ENCODE measurements at places on chromosomes 13 and 19.

GRCh38 chr13:110263888-110264287 lies 43.1 kb downstream of the COL4A1 start:
- DNase-seq: no peak

GRCh38 chr13:112876305-112877000 lies 92.6 kb upstream of the MCF2L start:
- DNase-seq: peak; percentile 46

- DNase-seq: no peak
These were observed 15.1 kb downstream of the HPN start for GRCh38 chr19:35056513-35057063.

DNA sequence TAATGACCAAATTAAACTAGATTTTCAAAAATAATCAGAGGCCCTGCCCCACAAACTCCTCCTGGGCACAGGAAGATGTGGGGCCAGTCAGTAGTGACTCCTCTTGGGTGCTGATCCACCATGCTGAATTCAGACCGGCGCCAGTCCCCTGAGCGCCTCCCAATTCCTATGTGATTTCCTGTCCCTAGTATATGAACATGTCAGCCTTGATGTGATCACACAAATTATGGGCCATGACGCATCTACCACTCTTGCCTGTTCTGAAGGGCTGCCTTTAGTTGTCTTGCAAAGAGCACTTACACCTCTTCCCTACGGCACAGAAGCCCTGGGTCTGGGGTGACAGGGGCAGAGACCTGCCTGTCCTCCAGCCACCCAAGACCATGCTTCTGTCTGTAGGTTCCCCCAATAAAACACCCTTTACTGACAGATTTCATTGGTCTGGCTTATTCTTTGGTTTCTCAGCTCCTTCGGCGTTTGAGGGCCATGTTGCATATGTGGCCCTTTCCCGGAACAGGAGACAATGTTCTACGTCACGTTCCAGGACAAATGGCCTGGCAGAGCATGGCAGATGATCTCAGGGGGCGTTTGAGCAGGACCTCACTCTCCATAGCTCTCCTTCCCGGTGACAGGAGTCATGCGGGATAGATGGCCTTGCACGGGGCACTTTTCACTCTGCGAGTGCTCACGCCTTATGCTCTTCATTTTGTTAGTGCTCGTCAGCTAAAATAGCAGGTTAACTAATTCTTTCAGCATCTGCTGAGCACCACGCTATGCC lies 5.6 kb upstream of the ATP11A start:
- DNase-seq: peak; percentile 24

- peak; percentile 93 for DNase-seq
These were observed 61.2 kb downstream of the MLLT1 start for GRCh38 chr19:6218491-6219146.

DNA sequence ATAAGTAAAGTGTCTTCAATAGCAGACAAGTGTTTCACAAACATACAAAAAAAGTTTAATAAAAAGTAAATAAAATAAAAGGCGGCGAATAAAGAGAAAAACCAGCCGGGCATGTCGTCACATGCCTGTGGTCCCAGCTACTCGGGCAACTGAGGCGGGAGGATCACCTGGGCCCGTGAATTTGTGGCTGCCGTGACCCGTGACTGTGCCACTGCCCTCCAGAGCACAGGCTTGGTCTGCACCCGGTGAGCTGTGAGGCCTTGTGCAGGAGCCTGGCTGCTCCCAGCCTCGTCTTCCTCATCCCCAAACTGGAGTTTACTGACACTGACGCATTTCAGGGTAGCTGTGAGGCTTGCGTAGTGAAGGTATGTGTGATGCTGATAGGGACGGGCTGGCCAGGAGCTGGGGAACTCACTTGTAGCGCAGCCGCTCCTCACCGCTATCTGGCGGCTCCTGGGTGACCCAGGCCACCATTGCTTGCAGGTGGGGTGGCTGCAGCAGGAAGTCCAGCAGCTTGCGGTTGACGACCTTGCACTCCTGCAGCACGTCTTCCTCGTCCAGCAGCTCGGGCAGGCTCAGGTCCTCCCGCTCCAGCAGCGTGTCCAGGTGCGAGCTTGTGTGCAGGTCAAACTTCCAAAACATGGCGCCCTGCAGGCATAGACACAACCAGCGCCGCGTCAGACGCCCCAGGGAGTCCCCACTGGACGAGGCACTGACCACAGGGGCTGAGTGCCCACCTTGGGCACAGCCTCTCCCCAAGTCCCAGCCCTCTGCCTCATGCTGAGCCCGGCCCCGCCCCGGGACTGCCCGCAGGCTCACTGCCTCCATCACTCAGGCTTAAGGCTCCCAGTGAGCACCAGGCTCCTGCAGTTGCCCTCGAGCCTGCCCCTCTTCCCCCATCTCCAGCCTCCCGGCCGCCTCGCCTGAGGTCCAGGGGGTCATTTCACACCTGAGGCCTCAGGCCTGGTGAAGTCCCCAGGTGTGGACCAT lies 12.1 kb downstream of the PPP6R1 start:
- DNase-seq: no peak

GRCh38 chr13:30108913-30109237 lies 198.5 kb downstream of the KATNAL1 start:
- DNase-seq: no peak

DNA sequence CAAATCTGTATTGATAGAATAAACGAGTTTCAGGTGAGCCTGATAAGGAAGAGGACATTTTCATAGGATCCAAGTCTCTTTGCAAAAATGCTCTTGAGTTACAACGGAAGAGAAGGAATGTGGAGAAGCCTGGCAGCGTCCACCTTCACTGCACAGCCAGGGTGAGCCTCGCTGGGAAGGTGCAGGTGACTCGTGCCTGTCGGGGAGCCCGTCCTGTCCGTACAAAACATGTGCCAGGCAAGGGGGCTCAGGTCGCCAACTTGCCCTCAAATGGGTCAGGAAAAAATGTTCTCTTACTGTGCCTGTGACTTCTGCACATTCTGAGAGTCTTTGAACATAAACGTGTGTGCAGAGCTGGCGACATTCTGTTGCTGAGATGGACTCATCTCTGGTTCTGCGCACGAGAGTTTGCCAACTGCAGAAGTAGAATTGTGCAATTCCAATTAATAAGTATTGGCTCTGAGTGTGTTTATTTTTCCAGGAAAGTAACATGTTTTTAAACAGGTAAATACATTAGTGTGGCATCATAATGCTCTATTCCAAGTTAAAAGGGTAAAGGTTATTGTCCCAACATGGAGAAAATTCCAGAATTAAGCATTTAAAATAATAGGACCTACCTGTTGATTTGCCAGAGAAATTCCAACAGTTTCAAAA lies 28.6 kb downstream of the NAXD start:
- no peak for DNase-seq

DNA sequence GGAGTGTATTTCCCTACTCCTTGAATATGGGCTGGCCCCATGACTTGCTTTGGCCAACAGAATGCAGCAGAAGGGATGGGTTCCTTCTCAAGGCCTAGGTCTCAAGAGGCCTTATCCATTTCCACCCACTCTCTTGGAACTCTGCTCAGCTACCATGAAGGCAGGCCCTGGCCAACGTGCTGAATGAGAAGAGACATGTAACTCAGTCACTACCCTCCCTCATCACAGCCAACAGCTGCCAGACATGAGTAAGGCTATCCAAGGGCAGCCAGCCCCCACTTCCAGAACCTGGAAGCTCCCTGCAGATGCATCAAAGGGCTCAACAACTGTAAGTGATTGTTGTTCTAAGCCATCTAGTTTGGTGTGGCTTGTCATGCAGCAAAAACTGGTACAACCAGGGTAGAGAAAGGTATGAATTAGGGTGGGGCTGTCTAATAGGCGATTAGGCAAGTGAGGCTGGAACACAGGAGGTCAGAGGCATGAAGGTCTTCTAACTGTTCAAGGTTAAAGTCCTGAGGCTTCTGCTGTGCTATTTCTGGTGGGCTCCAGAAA lies 1.4 kb upstream of the RASL11A start:
- DNase-seq: no peak

DNA sequence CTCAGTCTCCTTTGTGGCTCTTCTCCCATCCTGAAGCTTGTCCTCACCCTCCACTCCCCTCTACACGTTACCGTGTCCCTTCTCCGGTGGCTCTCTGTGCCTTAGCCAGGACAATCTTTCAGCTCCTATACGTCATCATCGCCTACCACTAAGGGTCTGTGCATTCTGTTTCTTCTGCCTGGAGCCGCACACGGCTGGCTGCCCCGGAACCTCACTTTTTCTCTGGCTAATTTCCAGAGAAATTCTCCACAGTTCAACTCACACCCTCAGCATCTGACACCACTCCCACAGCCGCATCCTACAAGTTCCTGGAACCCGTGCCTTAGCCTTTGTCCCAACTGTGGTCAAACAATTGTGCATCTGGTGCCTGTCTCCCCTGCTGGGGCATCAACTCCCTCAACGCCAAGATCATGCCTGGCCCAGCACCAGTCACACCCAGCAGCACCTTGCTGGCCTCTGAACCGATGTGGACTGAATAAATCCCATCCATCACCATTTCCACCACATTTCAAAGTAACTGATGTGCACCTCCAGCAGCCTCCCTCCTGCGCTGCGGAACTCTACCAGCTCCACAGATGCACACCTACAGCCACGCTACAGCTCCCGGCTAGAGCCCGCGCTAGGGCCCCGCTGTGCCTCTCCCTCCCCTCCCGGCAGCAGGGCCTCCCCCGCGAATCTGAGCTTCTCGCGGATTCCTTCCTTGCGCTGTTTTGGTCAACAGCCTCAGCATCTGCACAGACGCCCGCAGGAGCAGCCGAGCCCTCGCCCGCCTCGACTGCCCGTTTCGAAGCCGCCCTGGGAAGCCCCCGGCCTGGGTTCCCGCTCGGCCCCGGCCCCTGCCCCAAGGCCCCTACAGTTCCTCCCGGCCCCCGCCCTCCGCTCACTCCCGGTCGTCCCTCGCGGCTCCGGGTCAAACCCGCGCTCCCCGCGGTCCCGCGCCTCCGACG lies 689 bp downstream of the DCUN1D2 start:
- DNase-seq: peak; percentile 72

GRCh38 chr19:56117376-56117884 lies 3.7 kb downstream of the ZNF787 start:
- DNase-seq: no peak

GRCh38 chr13:46654951-46655350 lies 102.0 kb downstream of the LRCH1 start:
- DNase-seq: no peak

DNA sequence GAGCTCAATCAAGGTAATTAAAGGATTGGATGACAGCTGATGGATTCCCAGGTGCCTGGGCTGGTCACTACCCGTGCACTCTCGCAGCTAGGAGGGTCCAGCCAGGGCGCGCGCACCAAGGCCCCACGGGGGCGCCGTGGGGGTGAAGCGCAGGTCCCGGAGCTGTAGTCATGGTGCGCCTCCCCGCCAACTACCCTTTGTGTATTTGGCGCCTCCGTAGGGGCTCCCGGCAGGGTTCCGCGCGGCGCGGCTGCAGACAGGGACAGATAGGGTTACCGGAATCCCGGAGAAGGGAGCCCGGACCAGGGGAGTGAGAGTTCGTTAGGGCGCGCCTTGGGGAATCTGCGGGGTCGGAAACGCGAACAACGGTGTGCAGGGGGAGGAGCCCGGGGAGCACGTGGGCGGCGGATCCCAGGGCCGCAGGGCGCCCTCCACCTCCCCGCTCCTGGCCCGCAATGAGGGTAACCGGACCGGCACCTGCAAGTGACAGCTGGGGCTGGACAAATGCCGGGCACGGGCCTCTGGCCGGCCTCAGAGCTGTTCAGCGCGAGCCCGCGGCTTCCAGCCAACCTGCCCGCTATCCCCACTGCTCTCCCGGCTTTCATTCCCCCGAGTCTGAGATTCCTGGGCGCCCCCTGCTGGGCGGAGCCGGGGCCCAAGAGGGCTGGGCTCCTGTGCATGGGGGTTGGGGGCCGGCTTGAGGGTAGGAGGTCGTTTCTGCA lies 3.4 kb upstream of the PRAM1 start:
- DNase-seq: peak; percentile 90

- DNase-seq: no peak
These were observed 26.3 kb upstream of the INTS6 start for GRCh38 chr13:51479199-51479523.

GRCh38 chr13:57948884-57949283 lies 317.3 kb downstream of the PCDH17 start:
- DNase-seq: no peak

GRCh38 chr13:44219577-44220548 lies 153.8 kb upstream of the SERP2 start:
- DNase-seq: no peak

DNA sequence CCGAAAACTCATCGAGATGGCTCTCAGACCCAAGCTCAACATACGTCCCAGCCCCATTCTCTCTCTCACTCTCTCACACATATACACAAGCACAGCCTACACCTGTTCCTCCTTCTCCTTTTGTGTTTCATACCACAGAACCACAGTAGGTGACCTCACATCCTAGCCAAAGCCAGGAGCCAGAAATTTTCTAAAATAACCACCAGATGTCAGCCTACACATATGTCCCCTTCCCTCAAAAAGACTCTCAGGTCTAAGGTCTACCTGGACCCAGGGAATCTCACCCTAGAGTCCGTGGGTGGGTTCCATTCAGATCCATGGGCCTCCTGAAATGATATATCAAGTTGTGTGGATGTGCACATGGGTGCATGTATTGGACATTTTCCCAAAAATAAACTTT lies 104.2 kb upstream of the IPO5 start:
- no peak for DNase-seq
